Foreskin keratinocyte (primary cell): ENCODE measurements at places on chromosomes 3 and 15.
A peak's percentile ranks its signal among the peaks of the same experiment; 100 is the strongest.

DNA sequence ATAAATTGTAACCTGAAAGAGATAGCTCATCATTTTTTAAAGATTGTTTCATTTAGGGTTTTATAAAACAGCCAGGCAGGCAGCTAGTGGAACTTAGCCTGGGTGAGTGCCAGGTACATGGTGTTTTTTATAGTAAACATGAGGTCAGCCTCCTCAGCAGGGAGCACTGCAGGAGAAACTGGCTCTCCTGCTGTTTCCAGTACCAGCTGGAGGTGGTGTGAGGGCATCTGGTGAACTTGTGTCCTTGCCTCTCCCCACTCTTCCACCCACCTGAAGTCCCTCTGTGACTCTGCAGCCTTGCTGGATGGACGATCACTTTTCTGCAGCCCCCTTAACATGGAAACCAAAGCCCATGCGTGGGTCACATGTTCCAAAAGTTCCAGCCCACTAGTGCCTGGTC lies 128.4 kb downstream of the FAM174B start:
- DNase-seq: no peak

DNA sequence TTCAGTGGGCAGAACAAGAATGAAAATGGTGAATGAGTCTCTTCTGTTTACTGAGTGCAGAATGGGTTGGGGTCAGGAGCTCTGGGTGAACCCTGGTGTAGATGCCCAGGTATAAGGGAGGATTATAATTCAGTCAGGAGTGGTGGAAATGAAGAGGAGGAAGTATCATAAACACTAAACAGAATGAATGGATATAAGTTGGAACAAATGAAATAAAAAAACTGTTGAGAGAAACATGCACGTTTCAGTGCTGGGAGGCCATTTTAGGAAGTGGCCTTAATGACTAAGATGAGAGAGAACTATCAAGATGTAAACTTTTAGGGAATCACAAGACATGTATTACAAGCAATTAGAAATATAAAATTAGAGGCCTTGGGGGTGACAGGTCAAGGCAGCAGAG lies 32.8 kb upstream of the LEKR1 start:
- DNase-seq: no peak

DNA sequence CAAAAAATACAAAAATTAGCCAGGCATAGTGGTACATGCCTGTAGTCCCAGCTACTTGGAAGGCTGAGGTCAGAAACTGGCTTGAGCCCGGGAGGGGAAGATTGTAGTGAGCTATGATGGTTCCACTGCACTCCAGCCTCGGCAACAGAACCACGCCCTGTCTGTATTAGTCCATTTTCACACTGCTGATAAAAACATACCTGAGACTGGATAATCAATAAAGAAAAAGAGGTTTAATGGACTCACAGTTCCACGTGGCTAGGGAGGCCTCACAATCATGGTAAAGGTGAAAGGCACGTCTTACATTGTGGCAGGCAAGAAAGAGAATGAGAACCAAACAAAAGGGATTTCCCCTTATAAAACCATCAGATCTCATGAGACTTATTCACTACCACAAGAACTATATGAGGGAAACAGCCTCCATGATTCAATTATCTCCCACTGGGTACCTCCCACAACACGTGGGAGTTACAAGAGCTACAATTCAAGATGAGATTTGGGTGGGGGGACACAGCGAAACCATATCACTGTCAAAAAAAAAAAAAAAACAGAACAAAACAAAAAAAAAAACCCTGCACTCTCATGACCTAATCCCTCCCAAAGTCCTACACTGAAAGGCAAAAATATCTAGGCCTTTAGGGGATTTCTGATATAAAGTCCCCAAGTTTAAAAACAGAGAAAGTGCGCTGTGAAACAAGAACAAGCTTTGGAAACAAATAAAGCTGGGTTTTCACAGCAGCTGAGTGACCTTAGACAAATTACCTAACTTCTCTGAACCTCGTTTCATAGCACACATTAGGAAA lies 224.7 kb downstream of the IGSF11 start:
- DNase-seq: no peak

DNA sequence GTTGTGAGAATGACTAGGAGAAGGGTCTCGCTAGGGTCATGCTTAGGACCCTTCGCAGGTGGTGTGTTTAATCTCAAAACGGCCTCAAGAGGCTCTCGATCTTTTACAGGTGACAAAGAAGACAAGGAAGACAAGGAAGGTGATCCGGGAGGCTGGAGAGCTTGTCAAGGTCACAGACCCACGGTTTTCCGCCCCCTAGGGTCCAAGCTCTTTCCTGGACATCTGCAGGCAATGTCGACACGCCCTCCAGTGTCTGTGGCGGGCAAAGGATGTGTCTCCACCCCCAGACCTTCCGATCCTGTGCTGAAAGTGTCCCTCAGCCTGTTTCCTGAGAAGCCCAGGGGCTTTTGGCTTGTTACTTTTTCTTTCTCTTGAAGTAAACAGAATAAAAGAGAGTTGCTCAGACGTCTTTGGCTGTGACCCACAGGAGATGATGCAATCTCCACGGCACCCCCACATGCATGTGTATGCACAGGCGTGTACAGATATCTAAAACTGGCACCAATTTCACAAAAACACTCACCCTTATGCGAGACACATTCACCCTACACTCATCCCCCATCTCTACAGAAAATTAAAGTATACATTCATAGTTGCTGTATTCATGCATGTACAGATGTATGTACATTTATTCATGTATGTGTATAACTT lies 108.8 kb downstream of the KLF13 start:
- peak; percentile 57 for DNase-seq

GRCh38 chr15:26365077-26365476 lies 407.8 kb downstream of the GABRB3 start:
- DNase-seq: no peak

DNA sequence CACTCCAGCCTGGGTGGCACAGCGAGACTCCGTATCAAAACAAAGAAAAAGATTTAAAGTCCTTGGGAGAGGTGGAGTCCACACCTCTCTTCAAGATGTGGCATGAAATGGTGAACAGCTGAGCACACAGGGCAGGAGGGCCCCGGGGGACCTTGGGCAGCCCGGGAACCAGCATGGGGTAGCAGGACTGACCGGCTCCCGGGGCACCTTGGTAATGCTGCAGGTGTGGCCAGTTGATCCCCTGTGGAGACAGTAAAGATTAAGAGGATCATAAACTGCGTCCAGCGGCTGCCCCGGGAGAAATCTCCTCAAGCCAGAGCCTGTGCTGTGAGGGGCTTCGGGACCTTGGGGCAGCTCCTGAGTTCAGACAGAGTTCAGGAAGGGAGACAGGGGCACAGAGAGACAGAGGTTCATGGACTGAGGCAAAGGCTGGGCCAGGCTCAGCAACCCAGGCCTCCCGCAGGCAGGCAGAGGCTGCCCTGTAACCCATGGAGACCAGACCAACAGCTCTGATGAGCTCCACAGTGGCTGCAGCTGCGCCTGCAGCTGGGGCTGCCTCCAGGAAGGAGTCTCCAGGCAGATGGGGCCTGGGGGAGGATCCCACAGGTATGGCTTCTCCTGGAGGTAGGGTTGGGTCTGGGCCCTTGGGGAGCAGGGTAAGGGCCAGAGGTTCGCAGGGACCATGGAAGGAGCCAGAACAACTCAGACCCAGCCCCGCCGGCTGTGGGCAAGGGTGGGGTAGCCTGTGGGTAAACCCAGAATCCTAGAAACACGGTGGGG lies at the start of gene NR2E3:
Gene NR2E3, plus strand, starts transcription at position 299 of the 780 bp plus-strand sequence. Its CDS starts 190 bp downstream, at position 489.
- no peak for DNase-seq

GRCh38 chr3:7779331-7779730 lies 722.3 kb upstream of the LMCD1 start:
- DNase-seq: no peak

DNA sequence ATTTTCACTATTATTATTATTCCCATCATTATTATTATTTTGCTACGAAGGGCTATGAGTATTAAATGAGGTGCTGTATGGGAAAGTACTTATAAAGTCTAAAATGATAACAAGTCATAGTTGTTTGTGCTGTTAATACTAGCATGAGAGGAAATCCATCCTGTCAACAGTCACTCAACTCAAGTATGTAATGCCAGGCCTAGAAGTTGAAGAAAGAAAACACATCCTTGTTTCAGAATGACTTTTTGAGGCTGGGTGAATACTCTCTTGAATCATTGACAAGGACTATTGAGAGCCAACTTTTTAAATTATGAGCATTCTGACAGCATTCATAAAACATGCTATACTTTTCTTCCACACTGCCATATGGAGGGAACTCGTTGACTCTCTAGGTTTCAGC lies 60.9 kb upstream of the ATP13A5 start:
- no peak for DNase-seq

- no peak for DNase-seq
Measured at GRCh38 chr15:41633609-41634008, 26.6 kb upstream of the MGA start.

- peak; percentile 75 for DNase-seq
Measured at GRCh38 chr15:22780267-22780666, 6.2 kb upstream of the NIPA1 start.

GRCh38 chr15:101276501-101277037 lies 716 bp downstream of the SELENOS start:
- no peak for DNase-seq

- no peak for DNase-seq
Measured at GRCh38 chr3:136804141-136804540, 14.8 kb upstream of the SLC35G2 start.
